Panc1 (cell line): ENCODE measurements at places on chromosomes 13 and 19. TPM values are rescaled to one million over a fixed set of nuclear protein-coding genes. Genes with fewer than 3 reads are reported as not detected.

Gene IZUMO2
- not detected for total RNA-seq

Gene LIM2
- not detected for total RNA-seq

GRCh38 chr19:12495002-12495802 is 10.6 kb upstream of the ZNF709 start:
- peak; percentile 82 for DNase-seq
- H3K36me3 ChIP-seq: no peaks in the 10 kb centered on the region
- H3K27me3 ChIP-seq: no peaks in the 10 kb centered on the region

DNA sequence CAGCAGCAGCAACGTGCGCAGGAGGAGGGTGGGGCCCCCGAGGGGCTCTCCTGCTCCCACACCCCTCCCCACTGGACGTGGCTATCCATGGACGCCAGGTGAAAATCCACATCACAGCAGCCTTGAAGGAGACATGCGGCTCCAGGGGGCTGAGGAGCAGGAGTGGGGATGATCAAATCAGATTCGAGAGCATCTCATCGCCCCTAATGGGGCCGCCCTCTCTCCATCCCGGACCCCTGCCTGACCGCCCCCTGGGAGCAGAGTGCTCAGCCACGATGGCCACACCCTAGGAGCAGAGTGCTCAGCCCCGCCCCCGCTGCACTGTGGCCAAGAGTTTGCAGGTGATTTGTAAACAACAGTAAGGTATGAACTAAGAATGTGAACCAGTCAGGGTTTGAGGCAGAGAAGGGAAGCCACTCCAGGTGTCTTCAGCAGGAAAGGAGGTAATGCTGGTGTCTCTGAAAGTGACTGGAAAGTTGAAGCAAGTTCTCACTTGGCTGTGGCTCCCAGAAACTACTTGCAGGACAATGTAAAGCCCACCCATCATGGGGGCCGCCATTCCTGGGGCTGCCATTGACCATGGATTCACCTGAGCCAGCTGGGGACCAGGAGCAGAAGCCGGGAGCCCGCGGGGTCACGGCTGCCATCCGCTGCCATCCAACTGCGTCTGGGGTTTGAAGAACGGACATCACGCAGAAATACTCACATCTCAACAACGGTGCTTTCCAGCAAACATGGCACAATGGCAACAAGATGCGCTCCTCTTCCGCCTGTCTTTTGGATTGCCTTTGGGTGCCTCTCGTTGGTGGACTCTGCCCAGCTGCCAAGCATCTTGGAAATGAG is 71.8 kb downstream of the SPACA7 start:
- no peak for DNase-seq
- no peaks in the 10 kb centered on the region for H3K27me3 ChIP-seq
- H3K4me3 ChIP-seq: no peak overlapping the region
- no peaks in the 10 kb centered on the region for H3K36me3 ChIP-seq

- no peak for DNase-seq
- no peaks in the 10 kb centered on the region for H3K4me1 ChIP-seq
- no peak overlapping the region for H3K27ac ChIP-seq
- no peaks in the 10 kb centered on the region; the same call in 1 of the 2 replicates for H3K36me3 ChIP-seq
- peaks cover 9% of the 10 kb centered on the region for H3K27me3 ChIP-seq
These were observed 211.1 kb downstream of the TEX29 start for GRCh38 chr13:111531505-111531904.
